ENCODE measurements at places on chromosomes 5 and 9.

GRCh38 chr9:75896193-75896592 is 5.7 kb downstream of the PCSK5 start:
- DNase-seq = no peak

DNA sequence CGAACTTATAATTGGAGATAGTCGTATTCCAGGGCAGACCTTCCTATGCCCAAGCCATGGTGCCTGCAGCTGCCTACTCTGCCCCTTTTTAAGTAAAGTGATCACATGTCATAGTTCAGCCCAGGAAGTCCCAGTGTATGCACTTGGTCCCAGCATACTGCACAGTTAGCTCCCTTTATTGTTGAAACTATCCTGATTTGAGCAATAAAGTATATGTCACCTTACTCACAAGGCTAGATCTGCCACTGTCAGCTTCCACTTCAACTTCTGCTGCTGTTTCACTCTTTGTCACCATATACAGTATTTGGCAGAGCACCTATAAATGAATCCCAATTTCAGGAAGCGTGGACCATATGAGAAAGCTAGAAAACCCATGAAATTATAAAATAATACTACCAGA is 103.8 kb upstream of the PTGER4 start:
- DNase-seq = no peak

DNA sequence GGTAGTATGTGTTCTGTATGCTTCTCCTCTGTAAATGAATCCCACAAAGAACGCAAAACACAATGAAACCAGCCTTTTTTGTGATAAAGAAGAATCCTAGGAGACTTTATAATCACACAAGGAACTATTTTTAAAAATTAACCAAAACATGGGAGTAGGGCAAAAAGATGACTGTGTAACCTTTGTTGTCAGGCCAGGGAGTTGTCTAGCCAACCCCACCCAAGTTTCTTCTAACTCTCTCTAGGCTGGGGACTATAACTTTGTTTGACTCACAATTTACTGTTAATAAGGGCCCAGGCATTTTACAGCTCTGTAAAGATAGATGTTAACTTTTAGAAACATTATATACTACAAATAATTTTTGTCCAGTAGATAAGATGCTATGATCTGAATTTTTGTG is 176.1 kb downstream of the ADAMTS12 start:
- no peak for DNase-seq

- peak; percentile 67 for DNase-seq
Measured at GRCh38 chr9:96612105-96612965, 7.3 kb downstream of the CDC14B start.

GRCh38 chr9:127955294-127956015 is 17.8 kb upstream of the DPM2 start:
- no peak for DNase-seq

DNA sequence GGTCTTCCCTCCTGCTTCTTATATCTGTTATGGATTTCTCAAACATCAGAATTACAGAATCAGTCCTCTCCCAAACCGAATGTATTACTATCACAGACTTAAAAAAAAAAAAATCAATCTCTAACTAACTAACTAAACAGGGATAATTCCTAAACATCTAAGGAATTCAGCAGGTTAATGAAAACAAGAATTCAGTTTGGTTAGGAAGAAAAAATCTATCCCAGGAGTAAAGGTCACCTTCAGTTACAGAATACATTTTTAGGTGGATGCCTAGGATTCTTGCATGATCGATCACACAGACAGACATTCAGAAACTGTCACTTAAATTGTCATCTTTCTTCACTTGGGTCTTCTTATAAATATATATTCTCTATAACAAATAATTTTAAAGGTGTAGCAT is 11.5 kb downstream of the PTAR1 start:
- no peak for DNase-seq

DNA sequence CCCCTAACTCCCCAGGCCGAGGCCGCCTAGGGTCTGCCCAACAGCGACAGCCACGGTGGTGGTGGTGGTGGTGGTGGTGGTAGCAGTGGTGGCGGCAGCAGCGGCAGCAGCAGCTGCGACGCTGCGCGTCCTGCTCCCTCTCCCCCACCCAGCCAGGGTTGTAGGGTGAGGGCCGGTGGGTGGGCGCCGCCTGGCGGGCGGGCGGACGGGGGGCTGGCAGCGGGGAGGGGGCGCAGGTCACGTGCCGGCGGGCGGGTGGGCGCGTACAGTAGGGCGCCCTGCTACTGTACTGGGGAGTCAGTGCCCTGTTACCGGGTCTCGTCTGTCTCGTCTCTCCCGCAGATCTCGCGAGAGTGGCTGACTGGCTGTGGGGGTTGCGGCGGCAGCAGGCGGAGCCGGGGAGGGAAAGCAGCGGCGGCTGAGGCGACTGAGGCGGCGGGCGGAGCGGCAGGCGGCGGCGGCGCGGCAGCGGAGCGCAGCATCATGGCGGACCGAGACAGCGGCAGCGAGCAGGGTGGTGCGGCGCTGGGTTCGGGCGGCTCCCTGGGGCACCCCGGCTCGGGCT is at the start of gene PURA:
Gene PURA, plus strand, starts transcription at position 411 of the 565 bp plus-strand sequence. Its CDS starts 73 bp downstream, at position 484.
- peak; percentile 89 for DNase-seq

DNA sequence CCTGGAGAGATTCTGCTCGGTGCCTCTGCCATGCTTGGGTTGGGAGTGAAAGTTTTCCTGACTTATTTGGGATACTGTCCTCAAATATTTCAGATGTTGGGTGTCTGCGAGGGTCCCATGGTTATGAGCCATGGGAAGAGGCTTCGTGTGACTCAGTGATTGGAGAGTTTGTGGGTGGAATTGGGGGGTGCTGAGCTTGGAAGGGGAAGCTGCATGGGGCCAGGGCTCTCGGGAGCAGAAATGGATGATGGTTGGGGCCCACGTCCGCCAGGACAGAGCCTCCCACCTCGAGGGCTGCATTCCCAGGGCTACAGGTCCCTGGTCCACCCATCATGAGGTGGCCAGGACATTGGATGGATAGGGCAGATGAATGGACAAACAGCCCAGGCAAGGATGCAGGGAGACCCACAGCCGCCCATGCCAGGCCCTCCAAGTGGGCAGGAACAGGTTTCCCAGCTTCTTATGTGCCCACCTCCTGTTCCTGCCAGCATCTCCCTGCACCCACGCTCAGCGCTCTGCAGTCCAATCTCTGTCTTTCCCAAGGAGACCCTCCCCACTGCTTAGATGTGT is 5.5 kb downstream of the OBP2B start:
- DNase-seq = no peak

DNA sequence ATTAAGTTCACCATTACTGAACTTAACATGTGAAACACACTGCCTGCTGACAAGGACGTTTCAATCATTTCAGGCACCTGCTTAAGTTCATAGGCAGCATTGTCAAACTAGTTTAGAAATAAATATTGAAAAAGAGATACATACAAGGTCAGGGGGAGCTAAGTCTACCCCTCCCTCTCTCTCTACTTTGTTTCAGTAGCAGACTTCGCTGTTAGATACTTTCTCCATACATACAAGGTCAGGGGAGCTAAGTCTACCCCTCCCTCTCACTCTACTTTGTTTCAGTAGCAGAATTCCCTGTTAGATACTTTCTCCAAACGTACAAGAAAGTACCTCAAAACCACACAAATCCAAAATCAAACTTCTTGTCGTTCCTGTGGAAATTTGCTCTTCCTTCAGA is 387.4 kb upstream of the PDE4D start:
- no peak for DNase-seq

DNA sequence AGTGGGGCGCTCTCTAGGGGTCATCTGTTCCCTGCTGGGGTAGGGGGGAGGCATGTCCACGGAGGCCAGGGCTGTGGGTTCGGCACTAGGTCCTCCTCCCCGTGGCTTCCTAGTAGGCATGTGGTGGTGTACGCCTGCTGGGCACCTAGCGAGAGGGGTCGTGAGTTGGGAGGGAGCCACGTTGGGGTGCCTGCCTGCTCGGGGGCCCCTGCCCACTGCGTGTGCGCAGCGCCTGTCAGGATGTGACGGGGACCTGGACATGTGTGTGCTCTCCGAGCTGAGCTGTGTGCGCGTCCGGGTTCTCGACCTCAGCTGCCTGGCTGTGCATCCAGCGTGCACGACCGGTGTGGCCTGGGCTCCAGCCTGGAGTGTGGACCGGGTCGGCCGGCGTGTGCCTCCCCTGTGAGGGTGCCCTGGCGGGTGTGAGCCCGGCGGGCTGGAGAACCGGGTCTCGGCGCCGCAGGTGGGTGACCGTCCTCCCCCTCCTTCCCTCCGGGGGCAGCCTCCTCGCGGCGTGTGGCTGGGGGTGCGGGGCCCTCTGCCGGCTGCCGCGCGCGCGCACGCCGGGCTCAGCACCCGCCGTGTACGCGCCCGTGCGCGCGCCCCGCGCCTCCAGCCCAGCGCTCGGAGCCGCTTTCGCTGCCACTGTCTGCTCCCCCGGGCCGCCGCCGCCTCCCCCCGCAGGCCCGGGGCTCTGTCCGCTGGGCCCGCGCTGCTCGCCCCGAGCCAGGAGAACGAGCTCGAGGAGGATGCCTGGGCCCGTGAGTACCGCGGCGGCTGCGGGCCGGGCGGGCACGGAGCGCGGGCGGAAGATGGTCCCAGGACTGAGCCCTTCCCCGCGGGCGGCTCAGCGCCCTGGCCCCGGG is at the start of gene PRR7:
Gene PRR7, plus strand, starts transcription at position 615 of the 866 bp plus-strand sequence. CDS start 8,254 bp downstream, outside the sequence.
- peak; percentile 62 for DNase-seq

DNA sequence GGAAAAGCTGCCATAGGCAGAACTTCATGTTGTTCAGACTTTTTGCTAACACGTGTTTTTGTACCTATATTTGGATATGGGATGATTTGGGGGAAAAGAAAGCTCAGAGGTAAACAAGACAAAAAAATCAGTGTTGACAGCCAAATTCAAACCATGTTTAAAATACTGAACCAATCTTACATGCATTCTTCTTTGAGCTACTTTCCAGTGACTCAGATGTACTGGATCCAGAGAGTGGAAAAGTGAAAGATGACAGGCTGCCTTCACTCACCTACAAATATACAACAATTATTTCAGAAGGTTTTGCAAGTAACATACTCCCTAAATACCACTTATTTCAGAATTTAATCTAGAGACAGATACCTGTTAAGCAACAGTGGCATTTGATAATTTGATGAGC is 165.7 kb downstream of the MPDZ start:
- no peak for DNase-seq

All from kidney capillary endothelial cell (primary cell).